ENCODE measurements at places on chromosomes 12 and 14. TPM values are rescaled to one million over a fixed set of nuclear protein-coding genes. Genes with fewer than 3 reads are reported as not detected.
A peak's percentile ranks its signal among the peaks of the same experiment; 100 is the strongest.

GRCh38 chr12:112199136-112199535, 73.8 kb downstream of the TRAFD1 start:
- no peak for DNase-seq

DNA sequence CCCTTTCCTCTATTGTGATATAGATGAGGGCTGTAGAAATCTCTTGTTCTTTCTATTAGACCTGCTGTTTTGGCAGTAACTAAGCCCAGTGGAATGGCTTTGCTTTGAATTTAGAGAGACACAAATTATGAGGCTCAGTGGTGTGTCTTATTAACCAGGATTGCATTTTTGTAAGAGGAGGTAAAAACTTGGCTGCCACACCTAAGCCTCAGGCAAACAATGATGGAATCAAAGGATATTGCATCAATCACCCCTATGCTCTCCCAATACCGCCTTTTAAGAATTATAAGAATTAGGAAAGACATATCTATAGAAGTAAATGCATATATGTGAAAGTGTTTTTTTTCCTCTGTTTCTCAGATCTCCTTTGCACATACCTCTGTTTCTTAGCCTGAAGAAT, 63.3 kb downstream of the ACSS3 start:
- DNase-seq = no peak

- DNase-seq = peak; percentile 75
These were observed 117.1 kb upstream of the FRMD6 start for GRCh38 chr14:51534610-51535011.

- no peak for DNase-seq
These were observed 21.8 kb upstream of the PIK3C2G start for GRCh38 chr12:18239526-18239925.

- DNase-seq = no peak
These were observed 27.8 kb downstream of the PAPLN start for GRCh38 chr14:73264885-73265720.

GRCh38 chr12:1720494-1720893, 29.6 kb downstream of the ADIPOR2 start:
- DNase-seq = no peak

DNA sequence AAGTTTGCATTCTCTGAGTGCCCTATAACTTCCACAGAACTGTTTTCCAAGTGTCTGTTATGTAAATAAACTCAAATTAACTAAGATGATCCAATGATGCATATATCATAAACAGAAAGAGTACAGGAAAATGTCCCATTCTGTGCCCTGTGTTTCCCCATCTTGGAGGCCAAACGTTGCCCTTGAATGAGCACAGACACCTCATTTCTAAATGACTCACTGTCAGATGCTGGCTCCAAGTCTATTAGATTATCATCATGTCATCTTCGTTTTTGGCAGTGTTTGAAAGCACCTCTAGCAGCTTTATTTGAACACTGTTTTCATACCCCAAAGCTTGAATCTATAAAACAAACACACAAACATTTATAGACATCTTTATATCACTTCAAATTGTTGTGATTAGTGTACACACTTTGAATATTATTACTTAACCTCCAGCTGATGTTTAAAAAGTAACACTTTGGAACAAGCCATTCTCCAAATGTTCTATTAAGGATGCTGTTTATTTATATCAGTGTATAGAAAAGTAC, 424.2 kb downstream of the NOVA1 start:
- DNase-seq = no peak

- DNase-seq = no peak
These were observed 31.1 kb downstream of the NRDE2 start for GRCh38 chr14:90300611-90301047.

DNA sequence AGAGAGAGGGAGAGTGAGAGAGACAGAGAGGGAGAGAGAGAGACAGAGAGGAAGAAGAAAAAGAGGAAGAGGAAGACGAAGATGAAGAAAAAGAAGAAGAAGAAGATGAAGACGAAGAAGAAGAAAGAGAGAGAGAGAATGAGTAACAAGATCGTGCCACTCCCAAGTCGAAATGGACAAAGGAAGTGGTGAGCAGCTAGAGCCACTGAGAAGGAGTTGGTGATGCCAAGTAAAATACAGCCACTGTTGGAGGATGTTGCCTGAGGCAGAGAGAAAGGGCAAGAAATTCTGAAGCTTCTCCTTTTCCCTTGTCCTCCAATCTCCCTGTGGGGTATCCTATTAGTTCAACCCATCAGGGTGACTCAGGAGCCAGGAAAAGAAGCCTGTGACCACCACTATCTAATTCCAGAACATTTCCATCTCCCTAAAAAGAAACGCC, 12.5 kb upstream of the ANAPC5 start:
- peak; percentile 91 for DNase-seq

DNA sequence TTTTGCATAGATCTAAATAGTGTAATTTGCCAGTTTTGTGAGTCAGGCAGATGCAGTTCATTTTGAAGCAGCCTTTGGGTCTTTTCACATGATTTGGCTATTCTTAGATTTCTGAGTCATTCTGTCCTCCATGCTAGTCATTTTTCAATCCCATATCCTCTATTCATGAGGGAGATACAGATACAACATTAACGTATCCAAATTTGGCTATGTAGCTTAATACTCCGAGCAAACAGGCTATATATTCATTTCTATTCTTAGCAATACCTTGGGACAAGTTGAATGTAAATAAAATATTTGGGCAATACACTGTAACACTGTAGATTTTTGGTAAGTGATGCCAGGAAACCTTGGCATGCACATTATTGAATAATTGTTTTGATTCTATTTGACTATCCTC, 270.7 kb upstream of the PDE3A start:
- DNase-seq = no peak

GRCh38 chr14:77208979-77209318, 27.4 kb downstream of the TMEM63C start:
- no peak for DNase-seq

- DNase-seq = no peak
These were observed 97.5 kb upstream of the NEDD1 start for GRCh38 chr12:96809522-96809921.

- no peak for DNase-seq
These were observed 61.8 kb downstream of the NOC4L start for GRCh38 chr12:132206046-132206434.

DNA sequence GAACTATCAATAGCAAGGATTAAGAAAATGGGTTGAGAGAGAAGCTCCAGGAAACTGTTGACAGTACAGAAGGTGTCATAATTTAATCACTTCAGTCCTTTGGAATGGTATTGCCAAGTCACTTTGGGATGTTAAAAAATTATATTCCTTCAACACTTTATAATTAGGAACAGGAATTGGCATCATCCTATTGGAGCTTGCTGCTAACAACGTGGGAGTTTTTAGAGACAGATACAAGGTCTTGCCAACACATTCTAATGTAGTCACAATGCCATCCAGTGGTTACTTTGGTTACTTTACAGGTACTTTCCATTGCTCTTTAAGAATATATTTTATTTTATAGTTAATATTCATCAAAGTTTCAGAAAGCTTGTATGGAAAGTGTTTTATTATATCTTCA, 310.1 kb downstream of the SYT1 start:
- DNase-seq = peak; percentile 36

DNA sequence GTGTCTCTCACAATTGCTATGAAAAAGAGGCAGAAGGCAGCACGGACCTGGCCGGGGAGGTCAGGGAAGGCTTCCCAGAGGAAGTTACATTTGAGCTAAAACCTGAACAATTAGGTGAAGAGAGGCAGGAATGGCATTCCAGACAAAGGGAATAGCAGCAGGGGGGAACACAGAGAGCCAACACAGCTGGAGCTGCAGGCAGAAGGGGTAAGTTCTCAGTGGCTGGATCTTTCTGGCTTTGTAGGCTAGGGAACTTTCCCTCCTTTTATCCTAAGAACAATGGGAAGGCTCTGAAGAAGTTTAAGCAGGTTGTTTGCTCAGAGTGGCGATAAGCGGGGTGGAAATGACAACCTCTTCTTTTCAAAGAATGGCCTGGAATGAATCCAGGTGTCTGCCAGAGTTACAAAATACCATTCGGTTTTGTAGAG, 100.0 kb downstream of the PRIMA1 start:
- DNase-seq = no peak

DNA sequence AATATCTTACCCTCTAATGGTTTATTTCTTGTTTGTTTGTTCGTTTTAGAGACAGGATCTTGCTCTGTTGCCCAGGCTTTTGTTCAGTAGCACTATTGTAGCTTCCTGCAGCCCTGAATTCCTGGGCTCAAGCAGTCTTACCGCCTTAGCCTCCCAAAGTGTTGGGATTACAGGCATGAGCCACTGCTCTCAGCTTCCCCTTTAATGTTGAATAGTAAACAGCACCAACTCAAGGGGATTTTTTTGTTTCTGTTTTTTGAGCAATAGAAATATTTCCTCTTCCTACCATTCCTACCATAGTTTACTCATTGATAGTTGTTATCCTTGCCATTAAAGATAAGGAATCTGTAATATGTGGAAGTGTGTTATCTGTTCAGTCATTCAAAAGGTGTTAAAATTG, 10.7 kb downstream of the ARID4A start:
- no peak for DNase-seq

GRCh38 chr12:64633940-64634337, 23.6 kb downstream of the RASSF3 start:
- DNase-seq = peak; percentile 78

DNA sequence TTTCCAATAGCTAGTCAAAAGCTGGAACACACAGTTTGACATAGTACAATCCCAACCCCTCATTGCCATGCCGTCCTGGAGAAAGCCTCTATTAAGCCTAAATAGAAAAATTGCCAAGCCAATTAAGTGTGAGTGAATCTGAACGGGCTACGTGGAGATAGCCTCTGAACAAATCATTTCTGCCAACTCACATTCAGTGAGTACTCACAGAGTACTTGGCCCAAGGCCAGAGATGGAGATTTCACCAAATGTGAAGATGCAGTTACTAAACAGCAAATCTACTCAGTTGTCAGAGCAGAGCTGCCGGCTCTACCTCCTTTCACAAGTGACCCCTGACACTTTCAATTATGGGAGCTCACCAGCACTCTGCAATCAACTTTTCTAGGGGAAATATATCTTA, 350.0 kb downstream of the GALC start:
- DNase-seq = no peak

GRCh38 chr12:75020068-75020557, 189.5 kb downstream of the KCNC2 start:
- no peak for DNase-seq

DNA sequence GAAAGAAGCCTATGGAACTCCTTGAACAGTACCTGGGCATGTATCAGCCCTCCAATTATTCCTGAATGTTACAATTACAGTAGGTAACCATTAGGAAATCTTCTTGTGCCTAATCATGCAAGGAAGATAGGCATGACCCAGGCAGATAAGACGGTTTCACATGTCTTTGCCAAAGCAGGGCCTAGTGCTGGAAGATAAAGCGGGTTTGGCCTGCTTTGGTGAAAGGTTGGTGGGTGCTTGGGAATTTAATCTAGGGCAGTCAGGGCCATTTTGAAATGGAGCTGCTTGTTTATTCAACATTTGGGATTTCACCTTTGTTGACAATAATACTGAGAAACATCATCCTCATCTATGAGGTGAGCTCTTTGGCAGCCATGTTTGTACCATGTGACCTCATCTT, 12.5 kb upstream of the SRSF5 start:
- DNase-seq = no peak

- no peak for DNase-seq
These were observed 73.8 kb upstream of the PTPRR start for GRCh38 chr12:70994217-70994788.

DNA sequence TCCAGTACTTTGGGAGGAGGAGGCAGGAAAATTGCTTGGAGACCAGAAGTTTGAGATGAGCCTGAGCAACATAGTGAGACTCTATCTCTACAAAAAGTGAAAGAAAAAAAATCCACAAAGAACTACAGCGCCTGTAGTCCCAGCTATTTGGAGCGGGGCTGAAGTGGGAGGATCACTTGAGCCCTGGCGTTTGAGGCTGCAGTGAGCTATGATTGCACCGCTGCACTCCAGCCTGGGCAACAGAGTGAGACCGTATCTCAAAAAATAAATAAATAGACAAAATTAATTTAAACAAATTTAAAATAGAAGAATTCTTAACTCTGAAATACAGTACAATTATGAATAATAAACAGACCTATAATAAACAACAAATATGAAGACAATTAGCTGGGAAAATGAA, 40.9 kb downstream of the ATL1 start:
- no peak for DNase-seq

DNA sequence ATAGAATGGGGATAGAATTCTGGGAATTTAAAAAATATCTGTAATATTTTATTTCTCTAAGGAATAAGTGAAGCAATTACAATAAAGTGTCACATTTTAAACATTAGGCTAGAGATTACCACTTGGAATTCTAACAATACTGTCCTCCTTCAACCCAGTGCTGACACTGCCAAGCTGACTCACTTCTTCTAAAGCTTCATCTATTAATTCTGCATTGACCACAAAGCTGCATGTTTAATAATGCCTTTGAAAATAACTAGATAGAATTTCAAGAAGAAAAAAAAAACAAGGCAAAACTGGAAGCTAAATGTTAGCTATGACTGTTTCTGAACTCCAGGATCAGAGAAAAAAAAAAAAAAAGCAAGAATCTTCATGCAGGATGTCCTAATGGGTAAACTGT, 970.7 kb upstream of the FBXO33 start:
- no peak for DNase-seq

DNA sequence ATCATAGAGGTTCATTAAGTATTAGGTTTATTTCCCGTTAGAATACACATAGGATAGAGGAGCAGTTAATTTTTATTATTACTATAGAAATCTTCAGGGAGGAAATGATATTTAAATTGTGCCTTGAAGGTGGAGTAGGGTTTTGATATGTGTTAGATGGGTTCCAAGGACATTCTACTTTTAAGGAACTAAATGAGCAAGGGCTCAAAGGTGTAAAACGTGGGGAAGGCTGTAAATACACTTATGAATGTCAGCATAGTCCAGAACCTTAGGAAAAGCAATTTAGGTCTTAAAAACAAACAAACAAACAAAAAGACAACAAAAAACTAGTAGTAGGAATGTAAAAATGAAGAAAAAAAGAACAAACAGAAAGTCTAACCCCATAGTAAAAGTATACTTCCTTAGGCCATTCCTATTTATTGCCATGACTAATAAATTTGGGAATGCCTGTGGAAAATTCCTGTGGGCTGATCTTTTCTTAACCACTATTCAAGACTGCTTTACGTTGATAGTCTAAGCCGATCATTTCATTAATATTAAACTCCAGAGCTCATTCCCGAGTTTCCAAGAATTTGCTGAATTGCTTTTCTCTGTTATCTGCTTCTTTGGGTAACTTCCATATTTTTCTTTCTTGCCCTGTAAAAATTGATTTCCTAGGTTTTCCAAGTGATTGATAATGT, 180.3 kb downstream of the RAD51B start:
- peak; percentile 50 for DNase-seq

MAP3K9 gene
- 5.8 TPM for total RNA-seq

STAC3 gene
- not detected for total RNA-seq

ASPG gene
- not detected for total RNA-seq

KLRC2 gene
- total RNA-seq = 0.97 TPM

BEST3 gene
- 0.29 TPM for total RNA-seq

KLHL33 gene
- total RNA-seq = not detected

GLS2 gene
- total RNA-seq = 5.4 TPM

LRIG3 gene
- 22.9 TPM for total RNA-seq

NAV3 gene
- 20.7 TPM for total RNA-seq

SLC5A8 gene
- total RNA-seq = not detected

KRT75 gene
- total RNA-seq = 1.1 TPM

PLBD1 gene
- 1.9 TPM for total RNA-seq

CLECL1 gene
- not detected for total RNA-seq

CELA1 gene
- not detected for total RNA-seq

BLTP3B gene
- 25.8 TPM for total RNA-seq

PLCZ1 gene
- not detected for total RNA-seq

NOC4L gene
- total RNA-seq = 14.2 TPM

IFNG-AS1 gene
- not detected for total RNA-seq
